ENCODE measurements at places on chromosomes 12 and 14.

DNA sequence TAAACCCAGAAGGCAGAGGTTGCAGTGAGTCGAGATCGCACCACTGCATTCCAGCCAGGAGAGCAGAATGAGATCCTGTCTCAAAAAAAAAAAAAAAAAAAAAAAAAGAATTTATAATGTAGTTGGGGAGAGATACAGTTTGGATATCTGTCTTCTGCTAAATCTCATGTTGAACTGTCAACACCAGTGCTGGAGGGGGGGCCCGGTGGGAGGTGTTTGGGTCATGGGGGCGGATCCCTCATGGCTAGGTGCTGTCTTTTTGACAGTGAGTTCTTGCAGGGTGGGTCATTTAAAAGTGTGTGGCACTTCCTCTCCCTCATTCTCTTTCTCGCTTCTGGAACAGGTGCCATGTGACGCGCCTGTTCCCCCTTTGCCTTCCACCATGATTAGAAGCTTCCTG, 32.8 kb downstream of the CLIP1 start:
- DNase-seq = no peak

GRCh38 chr12:131592972-131593371, 117.9 kb upstream of the SFSWAP start:
- peak; percentile 24 for DNase-seq

DNA sequence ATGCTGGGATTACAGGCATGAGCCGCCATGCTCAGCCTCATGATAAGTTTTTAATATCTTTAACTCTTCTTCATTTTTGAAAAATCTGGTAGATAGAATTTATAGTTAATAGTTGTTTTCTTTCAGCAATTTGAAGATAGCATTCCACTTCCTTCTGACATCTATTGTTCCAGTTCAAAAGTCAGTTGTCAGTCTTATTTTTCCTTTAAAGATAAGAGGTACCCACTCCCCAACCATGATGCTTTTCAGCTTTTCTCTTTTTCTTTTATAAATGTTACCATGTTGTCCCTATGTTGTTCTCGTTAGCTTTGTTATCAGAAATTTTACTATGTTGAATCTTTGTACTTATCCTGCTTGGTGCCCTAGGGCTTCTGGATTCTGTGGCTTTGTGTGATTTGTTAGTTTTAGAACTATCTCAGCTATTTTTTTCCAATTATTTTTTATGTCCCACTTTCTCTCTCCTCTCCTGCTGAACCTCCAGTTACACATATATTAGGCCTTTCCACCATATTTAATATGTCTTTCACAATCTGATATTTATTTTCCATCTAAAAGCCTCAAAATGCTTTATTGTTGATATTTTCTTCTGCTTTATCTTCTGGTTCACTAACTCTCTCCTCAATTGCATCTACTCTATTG, 181.6 kb upstream of the FOXN3 start:
- DNase-seq = no peak

DNA sequence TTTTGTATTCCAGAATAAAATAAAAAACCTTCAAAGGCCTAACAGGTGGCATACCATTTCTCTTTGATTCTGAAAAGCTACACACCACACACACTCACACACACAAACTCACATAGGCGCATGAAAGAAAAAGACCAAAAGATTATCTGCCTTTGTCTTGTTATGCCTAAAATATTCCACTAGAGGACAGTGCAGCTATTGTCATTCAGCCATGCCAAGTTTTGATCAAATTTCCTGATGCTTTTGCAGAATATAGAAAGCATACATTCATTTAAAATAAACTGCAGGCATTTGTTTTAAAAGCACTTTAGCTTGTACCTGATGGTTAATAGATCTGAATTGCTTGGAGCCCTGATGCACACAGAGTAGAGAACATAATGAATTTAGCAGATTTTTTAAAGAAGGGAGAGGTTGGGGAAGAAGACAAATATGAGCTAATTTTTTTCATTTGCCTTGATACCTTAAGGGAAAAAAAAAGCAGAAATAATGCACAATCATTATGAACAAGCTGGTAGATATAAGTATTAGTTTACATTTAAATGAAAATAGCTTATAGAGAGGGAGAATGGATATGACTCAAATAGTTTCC, 1766.9 kb upstream of the SEL1L start:
- no peak for DNase-seq

GRCh38 chr12:123100882-123101281, 50.0 kb downstream of the PITPNM2 start:
- no peak for DNase-seq
